Left lung (tissue), 14 donors: ENCODE measurements at places on chromosomes 7 and 10. TPM values are rescaled to one million over a fixed set of nuclear protein-coding genes. Genes with fewer than 3 reads are reported as not detected.

GRCh38 chr10:2121315-2121714, 384.0 kb upstream of the ADARB2 start:
- no peak for DNase-seq

DNA sequence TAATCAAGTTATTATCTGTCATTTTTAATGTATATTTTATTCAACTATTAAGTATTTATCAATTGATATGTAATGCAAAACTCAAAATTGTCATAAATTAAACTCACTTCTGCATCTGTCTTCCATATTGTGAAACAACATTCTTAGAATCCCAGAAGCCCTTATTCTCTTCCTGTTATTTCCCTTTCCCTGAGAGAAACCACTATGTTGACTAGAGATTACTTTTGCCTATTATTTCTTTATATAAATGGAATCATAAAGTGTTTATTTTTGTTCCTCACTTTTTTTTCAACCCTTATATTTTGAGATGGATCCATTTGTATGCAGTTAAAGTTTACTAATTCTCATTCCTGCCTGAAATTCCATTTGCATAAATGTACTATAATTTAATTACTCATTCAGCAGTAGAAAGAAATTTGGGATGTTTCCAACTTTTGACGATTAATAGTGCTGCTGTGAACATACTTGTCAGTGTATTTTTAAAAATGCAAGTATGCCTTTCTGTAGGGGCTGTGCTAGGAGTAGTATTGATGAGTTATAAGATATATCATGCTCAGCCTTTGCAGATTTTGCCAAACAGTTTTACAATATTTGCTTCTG, 211.2 kb downstream of the SEMA3D start:
- no peak for DNase-seq

- DNase-seq, result no peak
Measured at GRCh38 chr10:36198322-36198721, 556.2 kb upstream of the FZD8 start.

GRCh38 chr7:15335390-15335789, 226.4 kb downstream of the AGMO start:
- no peak for DNase-seq

- DNase-seq, result no peak
Measured at GRCh38 chr7:158044482-158044823, 543.2 kb downstream of the PTPRN2 start.

DNA sequence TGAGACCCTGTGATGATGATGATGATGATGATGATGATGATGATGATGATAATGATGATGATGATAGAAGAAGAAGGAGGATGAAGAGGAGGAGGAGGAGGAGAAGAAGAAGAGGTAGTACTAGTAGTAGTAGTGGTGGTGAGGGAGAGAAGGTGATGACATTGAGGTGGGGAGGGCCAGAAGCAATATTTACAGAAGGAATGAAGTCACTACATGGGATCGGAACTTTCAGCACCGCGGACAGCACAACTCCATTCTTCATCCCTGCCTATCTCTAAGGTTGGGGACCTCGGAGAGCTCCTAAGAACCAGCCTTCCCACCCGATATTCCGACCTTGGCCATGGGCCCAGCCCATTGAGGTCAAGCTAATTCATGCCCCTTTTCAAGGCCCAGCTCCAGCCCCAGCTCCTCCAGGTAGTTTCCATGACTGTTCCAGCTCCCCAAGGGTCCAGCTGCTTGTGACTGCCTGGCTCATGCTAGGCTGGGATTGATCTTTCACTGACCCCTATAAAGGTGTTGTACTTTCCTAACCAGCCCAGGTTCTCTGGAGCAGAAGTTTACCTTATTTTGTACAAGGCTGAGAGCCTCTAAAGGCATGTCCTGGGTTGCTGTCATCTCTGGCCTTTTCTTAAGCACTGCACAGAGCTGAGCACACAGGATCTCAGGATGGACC, 10.3 kb downstream of the CRHR2 start:
- peak; percentile 60 for DNase-seq

Gene ODAD2
- polyA plus RNA-seq, result 7.5 TPM

- DNase-seq, result no peak
Measured at GRCh38 chr10:128036746-128037543, 89.3 kb downstream of the MKI67 start.

Gene TMEM196
- polyA plus RNA-seq, result not detected

DNA sequence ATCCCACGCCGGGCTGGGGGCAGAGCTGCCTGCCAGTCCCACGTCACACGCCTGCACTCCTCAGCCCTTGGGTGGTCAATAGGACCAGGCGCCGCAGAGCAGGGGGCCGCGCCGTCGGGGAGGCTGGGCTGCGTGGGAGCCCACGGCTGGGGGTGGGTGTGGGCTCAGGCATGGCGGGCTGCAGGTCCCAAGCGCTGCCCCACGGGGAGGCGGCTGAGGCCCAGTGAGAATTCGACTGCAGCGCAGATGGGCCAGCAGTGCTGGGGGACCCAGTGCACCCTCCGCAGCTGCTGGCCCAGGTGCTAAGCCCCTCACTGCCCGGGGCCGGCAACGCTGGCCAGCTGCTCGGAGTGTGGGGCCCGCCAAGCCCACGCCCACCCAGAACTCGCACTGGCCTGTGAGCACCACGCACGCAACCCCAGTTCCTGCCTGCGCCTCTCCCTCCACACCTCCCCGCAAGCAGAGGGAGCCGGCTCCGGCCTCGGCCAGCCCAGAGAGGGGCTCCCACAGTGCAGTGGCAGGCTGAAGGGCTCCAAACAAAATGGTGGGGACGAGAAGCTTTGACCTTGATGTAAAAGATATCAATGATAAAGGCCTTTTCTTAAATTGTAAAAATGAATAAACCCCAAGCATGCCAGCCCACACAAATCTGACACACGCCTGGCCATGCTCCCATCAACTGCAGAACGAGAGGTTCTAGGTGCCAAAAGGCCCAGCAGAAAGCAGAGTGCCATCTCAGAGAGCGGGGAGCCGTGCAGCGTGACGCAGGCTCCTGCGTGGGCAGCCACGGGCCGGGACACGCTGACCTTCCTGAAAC, 255.5 kb downstream of the MAD1L1 start:
- peak; percentile 18 for DNase-seq

DNA sequence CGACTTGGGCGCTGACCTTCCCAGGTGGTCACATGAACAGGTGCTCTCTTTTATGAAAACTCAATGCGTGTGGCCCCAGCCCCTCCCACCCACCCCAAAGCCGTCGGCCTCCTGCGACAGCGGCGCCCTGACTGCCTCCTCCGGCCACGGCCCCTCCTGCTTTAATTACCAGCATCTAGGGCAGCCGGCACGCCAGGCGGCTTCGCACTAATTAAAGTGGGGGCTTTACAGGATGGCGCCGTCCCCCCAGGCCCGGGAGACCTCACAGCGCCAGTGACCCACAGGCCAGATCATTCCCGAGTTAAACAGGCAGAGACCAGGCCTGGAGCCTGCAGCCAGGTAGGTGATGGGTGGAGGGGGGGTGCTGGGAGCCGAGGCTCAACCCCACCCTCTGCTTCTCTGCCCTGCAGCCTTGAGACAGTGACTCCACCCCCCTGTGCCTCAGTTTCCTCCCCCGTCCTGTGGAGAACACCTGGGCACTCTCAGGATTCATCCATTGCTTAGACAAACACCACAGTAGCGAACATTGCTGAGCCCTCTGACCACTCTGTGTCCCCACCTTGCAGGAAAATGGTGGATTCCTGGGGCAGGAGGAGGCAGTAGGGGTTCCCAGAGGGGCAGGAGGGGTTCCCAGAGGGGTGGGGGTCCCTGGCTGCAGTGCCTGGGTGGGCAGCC, 100.8 kb downstream of the MICALL2 start:
- peak; percentile 64 for DNase-seq

GRCh38 chr7:68724965-68725364, 873.3 kb upstream of the AUTS2 start:
- no peak for DNase-seq

- DNase-seq, result no peak
Measured at GRCh38 chr10:118823256-118823907, 68.6 kb upstream of the CACUL1 start.

Gene PAX4
- not detected for polyA plus RNA-seq

DNA sequence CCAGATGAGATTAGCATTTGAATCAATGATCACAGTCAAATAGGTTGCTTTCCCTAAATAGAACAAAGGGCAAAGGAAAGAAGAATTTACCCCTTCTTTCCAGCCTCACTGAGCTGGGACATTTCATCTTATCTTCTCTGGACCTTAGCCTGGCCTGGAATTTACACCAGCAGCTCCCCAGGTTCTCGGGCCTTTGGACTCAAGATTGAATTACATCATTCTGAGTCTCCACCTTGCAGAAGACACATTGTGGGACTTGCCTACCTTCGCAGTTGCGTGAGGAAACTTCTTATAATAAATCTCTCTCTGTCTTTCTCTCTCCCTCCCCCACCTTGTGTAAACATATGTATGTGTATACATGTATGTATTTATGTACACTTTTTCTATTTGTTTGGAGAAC, 732.4 kb downstream of the IPMK start:
- no peak for DNase-seq

Gene MINDY4
- polyA plus RNA-seq, result 19.0 TPM

DNA sequence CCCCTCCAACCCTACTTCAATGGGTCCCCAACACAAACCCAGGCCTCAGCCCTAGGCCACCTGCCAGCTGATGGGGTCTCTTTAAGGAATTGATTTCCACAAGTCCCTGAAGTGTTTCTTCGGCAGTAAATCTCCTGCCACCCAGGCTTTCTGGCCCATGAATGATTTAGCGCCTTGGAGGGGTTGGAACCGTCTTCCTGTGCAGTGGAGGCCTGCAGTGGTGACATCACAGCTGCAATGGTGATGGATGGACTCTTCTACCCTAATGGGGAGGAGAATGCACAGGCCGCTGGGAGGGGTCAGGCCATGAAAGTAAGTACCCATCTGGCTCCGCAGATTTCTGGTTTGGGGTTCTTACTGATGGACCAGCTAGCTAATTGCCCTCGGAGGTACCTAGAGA, 163.8 kb downstream of the UBE2H start:
- DNase-seq, result no peak

DNA sequence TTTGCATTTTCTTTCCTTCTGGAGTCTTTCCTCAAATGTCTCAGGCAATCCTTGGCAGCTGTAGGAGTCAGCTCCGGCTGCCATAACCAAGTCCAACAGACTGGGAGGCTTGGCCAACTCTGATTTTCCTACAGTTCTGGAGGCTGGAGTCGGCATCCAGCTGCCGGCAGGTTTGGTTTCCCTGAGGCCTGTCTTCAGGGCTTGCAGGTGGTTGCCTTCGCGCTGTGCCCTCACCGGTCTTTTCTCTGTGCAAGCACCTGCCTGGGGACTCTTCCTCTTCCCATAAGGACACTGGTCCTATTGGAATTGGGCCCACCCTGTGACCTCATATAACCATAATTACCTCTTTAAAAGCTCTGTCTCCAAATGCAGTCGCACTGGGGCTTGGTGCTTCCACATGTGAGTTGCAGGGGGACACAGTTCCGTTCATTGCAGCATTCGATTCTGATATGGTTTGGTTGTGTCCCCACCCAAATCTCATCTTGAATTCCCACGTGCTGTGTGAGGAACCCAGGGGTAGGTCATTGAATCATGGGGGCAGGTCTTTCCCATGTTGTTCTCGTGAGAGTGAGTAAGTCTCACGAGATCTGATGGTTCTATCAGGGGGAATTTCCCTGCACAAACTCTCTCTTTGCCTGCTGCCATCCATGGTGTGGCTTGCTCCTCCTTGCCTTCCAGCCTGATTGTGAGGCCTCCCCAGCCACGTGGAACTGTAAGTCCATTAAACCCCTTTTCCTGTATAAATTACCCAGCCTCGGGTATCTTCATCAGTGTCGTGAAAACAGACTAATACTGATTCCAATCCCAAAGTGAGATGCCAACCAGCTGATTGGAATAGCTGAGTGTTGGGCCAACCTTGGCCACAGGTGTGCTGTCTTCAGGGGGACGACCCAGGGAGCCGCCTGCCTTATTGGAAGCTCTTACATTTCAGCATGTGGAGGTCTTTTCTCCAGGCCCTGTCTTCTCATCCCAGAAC, 7.9 kb downstream of the GALNTL5 start:
- no peak for DNase-seq

Gene OPN1SW
- polyA plus RNA-seq, result 1.2 TPM

Gene MSMB
- polyA plus RNA-seq, result not detected

DNA sequence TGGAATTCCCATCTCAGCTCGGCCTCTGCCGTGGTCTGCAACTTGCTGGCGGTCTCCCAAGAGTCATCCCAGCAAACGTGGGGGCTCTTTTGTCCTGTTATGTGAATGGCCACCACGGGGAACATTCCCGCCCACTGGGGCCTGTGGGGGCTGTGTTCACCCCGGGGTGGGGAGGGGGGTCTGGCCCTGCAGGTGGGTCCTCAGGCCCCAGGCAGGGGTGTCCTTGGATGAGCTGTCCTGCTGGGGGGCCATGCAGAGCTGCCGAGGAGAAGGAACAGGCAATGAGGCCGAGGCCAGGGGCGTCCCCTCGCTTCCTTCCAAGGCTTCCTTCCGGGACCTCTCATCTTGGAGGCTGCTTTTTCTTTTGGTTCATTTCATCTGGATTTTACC, 24.4 kb upstream of the PITRM1 start:
- DNase-seq, result no peak

DNA sequence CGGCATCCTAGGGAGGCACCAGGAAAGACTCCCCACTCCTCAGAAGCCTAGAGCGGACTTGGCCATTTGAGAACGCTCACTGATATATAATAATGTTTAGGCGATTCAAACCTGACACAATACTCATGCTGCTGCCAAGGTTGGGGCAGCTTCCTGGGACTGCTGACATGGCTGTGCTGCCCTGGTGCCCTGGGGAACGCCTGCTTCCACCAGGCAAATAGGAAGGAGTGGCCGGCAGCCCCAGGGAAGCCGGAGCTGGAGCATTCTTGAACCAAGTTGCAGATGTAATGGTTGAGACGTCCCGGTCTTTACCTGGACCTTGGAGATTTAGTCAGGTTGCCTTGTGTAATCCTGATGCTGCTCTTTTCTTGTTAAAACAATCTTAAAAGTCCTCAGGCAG, 8.8 kb downstream of the GDF10 start:
- DNase-seq, result no peak

DNA sequence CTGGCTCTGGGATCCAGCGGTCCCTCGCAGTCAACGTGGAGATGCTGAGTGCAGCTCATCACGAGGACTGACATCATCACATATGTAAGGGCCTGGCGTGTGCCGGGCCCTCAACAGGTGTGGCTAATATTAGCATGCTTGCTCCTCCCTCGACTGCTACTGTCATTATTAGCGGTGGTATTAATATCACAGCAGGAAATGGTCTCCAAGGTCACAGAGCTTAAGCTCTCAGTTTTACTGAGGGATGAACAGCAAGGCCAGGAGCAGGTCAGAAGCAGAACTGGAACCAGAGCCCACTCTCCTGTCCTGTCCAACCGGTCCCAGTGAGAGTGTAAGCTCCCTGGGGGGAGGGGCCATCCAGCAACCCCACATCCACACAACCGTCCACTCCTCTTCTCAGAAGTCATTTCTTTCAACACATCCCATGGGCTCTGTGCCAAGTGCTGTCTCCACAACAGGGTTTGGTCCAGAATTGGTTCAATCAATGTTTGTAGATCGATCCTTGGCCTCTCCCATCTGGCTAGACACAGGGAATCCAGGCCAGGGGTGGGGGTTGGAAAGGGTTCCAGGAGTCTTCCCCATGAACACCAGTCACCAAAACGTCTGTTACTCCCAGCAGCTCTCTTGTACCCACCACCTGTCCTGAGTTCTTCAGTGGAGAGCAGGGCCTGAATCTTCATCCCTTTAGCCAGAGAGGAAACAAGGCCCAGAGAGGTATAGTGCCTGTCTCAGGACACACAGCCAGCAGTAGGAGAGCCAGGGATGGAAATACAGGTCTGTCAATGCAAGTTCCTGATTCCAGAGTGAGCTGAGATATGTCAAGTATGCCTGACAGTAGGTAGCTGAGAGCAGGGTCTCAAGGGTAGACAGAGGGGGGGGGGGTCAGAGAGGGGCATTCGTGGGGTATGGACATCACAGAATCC, 45.3 kb upstream of the ZMIZ1 start:
- DNase-seq, result no peak

Gene SPOCK2
- polyA plus RNA-seq, result 7.1 TPM

- DNase-seq, result no peak
Measured at GRCh38 chr7:84100866-84101265, 93.7 kb downstream of the SEMA3A start.
